ENCODE measurements at places on chromosomes 2 and 18. TPM values are rescaled to one million over a fixed set of nuclear protein-coding genes. Genes with fewer than 3 reads are reported as not detected.

- no peak for DNase-seq
These were observed 83.3 kb downstream of the ICOS start for GRCh38 chr2:204019572-204020501.

The MEP1B gene
- total RNA-seq = not detected

The KLHL30 gene
- total RNA-seq = not detected

The PROM2 gene
- 0.13 TPM for total RNA-seq

DNA sequence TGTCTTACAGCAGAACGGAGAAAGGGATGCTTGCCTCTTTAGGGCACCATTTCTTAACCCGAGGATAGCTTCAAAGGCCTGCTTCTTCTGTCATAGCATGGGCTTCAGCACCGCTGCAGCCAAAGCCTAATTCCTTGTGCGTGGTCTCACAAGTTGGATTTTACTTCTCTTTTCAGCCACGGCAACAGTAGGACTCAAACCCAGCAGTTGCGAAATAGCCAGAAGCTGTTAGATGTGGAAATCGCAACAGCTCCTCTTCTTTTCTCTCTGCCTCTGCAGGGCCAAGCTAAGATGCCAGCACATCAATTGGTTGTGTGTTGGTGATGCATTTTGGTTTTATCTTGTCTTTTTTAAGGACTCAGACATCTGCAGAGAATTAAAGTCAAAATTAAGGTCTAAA, 3.1 kb downstream of the NRXN1 start:
- no peak for DNase-seq

Measured in dermis microvascular lymphatic vessel endothelial cell (primary cell).